ENCODE measurements at places on chromosomes 5 and 9.

- no peak for DNase-seq
Observed at GRCh38 chr5:156851880-156852279, 1.8 kb downstream of the PPP1R2B start.

DNA sequence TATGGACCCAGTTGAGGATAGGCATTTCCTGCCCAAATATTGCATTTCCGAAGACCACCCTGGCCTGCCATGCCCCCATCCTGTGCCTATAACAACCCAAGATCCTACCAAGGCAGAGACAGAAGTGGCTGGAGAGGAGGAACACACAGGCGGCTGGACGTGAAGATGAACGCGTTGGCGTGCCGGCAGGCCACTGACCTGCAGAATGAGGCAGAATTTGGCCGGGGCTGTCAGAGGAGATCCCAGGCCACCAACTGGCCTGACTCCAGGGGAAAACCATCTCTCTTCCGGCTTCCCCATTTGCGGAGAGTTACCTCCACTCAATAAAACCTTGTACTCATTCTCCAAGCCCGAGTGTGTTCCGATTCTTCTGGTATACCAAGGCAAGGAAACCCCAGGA, 1507.5 kb downstream of the EFNA5 start:
- DNase-seq, result no peak

DNA sequence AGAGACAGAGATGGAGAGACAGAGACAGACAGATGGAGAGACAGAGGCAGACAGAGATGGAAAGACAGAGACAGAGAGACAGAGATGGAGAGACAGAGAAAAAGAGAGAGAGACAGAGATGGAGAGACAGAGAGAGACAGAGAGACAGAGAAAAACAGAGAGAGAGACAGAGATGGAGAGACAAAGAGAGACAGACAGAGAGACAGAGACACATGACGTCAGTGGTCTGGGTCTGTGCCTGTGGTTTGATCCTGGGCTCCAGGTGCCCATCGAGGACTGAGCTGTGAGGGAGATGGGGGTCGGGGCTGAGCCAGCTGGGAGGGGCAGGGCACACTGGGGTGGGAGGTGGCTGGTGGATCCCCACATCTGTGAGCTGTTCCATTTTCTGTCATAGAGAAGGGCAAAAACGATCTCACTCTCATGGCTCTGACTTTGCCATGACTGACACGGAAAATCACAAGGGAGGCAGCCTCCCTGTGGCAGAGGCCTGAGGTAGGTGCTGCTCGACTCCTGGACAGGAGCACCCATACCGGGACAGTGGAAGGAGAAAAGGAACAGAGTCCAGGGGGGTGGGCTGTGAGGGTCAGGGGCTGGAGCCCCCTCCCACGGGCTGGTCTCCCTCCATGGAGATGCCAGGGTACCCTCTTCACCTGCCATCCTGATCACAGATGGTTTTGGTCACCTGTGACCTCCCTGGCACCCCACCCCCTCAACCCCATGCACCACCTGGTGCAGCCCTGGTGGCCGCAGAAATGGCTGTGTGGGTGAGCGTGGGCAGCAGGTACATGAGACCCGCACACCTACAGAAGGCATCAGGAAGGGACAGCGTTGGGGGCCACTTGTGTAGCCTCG, 28.8 kb downstream of the GLT6D1 start:
- DNase-seq, result no peak

DNA sequence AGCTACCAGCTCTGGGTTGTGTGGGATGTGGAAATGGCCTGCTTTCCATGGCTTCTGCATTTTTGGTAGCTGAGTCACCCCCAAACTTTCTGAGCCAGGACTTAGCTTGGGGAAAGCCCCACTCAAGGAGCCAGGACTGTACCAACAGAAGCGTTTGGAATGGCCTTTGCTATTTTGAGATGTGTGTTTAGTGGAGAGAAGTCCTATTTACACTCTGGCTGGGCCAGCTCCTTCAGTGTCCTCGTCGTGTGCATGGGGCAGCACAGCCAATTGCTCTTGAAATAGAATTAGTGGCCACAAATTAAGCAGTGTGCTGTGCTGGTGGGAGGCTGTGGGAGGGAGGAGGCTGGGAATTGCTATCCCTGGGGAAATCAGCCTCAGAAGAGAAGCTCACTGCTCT, 51.6 kb downstream of the ENTREP1 start:
- DNase-seq, result no peak

GRCh38 chr5:58122848-58123392, 337.0 kb downstream of the PLK2 start:
- DNase-seq, result no peak

- no peak for DNase-seq
Observed at GRCh38 chr5:35197351-35197750, 32.9 kb downstream of the PRLR start.

DNA sequence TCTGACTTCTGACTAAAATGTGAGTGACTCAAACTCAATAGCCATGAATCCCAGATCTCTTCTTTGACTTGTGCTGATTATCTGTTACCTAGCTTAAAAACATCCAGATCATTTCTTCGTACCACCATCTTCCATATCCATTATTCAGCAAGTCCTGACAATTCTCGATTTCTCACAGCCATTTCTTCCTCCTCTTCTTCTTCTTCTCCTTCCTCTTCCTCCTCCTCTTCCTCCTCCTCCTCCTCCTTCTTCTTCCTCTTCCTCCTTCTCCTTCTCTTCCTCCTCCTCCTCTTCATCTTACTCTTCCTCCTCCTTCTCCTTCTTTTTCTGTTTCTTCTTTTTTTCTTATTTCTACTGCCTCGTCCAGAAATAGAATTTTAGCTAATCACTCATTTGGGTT, 77.0 kb upstream of the MAP1B start:
- DNase-seq, result no peak

GRCh38 chr5:32319392-32319791, 6.7 kb upstream of the MTMR12 start:
- DNase-seq, result no peak

DNA sequence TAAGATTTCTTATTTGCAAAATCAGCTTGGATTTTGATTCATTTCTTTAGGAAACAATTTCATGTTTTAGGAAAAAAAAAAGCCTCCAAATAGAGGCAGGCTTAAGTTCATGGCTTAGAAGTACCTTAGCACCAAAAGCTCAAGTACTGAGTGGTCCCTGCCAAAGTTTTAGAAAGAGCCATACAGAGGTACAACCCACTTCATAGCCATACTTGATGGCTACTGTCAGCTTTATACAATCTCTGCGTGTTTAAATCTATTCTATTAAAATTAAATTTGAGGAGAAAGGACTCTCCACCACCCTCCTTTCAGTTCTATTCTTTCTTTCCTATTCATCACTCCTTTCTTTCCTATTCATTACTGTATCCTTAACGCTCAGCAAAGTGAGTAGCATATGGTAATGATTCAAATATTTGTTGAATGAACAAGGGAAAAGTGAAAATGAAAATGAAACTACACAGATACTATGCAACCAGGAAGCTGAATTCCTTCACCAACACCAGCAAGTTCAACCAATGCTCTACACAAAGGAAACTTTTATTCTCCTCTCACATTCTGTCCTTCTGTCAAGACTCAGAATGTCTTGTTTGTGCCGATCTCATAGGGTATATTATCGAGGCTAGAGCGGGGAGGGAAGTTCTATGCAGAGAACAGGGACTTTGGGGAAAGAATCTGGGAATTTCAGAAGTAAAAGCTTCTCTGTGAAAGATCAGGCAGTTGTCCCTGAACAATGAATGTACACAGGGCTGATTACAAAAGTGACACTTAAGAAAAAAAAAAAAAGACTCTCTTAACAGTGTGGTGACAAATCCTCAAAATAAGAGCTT, 138.6 kb upstream of the SPEF2 start:
- no peak for DNase-seq

DNA sequence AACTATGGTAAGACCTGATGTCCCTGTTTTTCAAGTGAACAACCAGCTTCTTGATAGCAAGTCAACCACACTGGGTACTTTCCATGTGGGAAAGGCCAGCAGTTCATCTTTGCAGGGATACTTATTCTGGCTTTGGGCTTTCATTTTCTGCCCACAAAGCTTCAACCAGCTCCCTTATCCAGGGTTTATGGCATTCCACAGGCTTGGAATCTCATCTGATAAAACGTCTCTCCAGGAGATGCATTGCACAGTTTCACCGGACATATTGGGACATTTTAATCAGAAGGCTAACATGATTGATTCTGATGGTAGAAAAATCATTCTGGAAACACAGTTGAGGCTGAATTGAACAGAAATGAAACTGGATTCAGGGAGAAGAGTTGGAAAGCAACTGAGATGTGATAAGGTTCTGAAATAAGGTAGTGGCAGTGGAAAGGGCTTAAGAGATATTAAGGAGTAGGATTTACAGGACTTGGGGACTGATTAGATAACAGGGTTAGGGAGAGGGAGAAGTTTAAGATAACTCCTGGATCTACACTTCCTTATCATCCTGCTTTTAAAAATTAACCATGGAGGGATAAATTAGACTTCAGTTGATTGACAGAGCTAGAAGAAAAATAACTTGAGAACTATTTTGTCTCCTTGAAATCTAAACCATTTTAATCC, 195.8 kb upstream of the FBXL7 start:
- DNase-seq, result no peak

GRCh38 chr5:14165375-14166106, 22.4 kb downstream of the TRIO start:
- no peak for DNase-seq

DNA sequence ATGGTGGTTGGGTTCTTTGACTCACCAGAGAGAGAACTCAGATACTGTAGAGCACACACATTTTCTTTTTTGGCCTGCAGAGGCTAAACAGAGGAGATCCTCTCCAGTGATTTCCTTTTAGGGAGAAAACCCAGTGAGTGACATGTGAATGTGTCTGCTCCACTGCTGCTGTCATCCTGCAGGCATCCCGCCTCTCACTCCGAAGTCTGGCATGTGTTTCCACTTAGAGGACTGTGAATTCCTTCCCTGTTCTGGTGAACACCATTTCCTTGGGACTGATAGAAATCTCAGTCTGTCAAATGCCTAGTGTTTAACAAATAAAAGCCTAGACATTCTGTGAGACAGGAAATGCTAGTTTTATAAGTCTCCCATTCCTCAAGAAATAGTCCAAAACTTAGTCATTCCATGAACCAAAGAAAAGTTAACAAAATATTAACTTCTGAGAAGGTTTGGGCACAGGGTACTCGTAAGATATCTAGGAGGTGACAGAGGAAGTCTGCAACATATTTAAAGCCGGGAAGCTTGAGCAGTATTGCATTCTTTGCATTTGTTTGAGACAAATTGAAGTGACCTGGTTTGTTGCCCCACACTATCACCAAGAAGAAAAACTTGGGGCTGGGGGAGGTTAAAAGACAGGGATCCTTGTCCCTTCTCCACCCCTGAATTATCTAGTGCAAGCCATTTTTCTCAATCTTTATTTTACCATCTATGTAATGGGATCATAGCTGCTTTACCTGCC, 74.9 kb upstream of the NIPAL4 start:
- DNase-seq, result no peak

DNA sequence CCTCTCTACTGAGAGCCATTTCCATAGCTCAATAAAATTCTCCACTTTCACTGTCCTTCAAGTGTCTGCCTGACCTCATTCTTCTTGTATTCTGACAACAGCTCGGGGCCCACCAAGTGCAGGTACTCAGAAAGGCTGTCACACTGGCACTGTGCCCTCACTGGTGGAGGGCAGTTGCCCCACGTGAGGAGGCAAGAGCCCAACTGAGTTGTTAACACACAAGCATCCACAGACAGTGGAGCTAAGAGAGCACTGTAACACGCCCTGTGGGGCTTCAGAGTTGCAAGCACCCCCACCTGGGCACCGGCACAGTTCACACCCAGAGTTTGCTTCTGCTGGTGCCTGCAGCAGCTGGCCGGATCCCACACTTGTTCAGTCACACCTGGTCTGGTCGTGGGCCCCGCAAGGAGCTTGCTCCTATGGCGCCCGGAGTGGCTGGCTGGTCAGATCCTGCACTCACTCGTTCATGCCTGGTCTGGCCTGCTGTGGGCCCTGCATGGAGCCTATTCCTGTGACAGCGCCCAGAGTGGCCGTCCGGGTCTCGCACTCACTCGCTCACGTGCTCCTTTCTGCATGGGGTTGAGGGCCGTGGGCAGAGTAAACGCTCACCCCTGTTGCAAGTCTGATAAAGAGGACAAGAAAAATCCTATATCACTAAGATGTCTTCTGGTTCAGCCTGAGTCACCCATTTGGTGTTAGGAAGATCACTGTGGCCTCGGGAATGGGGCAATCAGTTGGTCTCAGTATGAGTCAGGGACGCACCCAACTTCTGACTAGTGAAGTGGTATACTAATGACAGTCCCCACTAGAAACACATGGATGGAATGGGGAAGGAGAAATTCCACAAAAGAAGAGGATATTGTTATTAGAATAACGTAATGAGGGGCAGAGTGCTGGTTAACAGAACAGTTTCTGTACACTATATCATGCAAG, 87.0 kb upstream of the CCNH start:
- DNase-seq, result no peak

DNA sequence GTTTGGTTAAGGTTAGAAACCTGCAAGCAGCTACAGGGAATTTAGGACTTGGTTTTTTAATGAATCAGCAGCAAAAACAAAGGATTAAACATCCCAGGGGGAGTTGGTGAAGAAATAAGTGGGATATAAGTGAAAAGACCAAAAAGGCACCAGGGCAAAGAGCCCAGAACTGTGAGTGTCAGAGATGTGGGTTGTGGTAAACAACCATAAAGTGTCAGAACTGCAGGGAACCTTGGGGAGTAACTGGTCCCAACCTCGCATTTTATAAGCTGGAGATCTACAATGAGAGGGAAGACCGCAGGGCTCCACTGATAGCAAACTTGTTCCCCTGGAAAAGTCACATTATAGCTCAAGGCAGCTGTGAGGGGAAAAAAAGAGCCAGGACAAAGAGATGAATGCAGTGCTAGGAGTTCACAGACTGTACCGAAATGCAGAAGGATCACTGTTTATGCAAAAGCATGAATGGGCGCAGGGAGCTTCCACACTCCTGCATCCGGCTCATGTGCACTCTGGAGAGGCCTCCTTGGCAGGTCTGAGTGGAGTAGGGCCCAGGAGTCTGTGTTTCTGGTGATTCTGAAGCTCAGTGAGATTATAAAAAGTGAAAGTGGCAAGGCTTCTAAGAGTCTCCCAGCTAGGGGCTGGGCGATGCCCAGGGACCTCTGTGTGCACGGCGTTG, 156.3 kb downstream of the GOLPH3 start:
- DNase-seq, result no peak

- DNase-seq, result no peak
Observed at GRCh38 chr9:115263371-115264075, 145.6 kb upstream of the TNC start.
